ENCODE measurements at places on chromosomes 11 and 22. TPM values are rescaled to one million over a fixed set of nuclear protein-coding genes. Genes with fewer than 3 reads are reported as not detected.

The SLC22A9 gene
- not detected for total RNA-seq

The SLC22A6 gene
- total RNA-seq: not detected

DNA sequence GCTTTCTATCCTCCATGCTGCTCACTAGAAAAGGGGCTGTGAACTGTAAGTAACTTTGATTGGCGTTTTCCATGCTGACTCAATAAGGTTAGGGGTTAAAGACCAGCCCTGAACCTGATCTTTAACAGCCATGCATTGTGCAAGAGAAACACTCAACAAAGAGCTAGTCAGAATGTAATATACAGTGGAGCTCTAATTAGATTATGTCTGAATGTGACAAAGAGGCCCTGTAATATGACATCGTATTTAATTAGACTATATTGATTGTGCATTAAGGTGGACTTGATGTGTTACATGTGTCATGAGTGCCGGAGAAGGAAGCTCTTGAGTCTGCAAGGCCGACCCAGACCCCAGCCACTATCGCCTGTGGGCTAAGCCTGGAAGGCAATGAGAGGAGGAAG is 70.5 kb downstream of the PKNOX2 start:
- H3K27ac ChIP-seq: no peak overlapping the region
- no peaks in the 10 kb centered on the region for H3K27me3 ChIP-seq
- no peaks in the 10 kb centered on the region for H3K36me3 ChIP-seq
- H3K4me3 ChIP-seq: no peak overlapping the region

DNA sequence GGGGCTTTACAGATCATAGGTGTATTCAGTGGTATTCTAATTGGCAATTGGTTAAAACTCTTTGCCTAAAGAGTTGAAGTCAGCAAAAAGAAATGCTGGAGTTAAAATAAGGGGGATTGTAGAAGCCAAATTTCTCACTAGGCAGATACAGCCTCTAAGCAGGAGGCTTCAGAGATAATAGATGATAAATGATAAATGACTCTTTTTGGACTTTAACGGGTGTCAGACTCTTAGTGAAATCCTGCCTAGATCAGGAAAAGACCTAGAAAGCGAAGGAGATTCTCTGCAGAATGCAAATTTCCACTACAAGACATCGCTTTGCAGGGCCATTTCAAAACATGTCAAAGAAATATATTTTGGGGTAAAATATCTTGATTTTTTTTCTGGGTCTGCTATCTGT is 182.8 kb downstream of the FAM76B start:
- H3K27ac ChIP-seq: no peak overlapping the region
- no peak for DNase-seq
- no peaks in the 10 kb centered on the region for H3K4me1 ChIP-seq

DNA sequence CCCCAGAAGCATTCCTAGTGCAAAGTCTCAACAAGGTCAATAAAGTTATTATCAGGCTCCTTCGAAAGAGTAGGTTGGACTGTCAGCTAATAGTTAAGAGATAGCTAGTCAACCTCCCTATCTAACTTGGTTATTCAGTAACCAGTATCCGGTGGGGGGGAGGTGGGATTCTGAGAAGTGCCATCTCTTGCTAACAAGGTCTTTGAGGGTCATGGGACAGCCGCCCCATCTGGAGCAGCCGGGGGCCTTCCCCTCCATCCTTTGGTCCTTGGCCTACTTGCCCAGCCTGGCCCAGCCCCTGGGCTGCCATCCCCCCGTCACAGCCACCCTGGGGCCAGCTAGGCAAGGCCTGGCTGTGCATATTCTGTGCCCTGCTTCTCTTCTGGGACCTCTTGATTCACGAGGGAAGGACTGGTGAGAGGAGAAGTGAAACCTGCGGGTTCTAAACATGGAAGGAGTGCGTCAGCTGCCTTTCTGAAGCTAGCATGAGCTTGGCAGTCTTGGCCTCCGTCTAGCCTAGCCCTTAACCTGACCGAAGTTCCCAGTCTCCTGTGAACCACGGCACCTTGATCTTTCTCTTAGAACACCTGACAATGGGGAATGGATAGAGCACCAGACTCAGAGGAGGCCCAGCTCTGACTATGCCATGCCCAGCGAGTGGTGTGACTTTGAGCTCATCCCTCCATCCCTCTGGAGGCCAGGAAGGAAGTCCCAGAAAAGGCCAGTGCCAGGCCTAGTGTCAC is 9.3 kb downstream of the SLC37A2 start:
- H3K4me3 ChIP-seq: no peak overlapping the region
- H3K27me3 ChIP-seq: no peaks in the 10 kb centered on the region
- H3K36me3 ChIP-seq: no peaks in the 10 kb centered on the region
- H3K27ac ChIP-seq: no peak overlapping the region
- no peak for DNase-seq
- no peaks in the 10 kb centered on the region for H3K4me1 ChIP-seq

DNA sequence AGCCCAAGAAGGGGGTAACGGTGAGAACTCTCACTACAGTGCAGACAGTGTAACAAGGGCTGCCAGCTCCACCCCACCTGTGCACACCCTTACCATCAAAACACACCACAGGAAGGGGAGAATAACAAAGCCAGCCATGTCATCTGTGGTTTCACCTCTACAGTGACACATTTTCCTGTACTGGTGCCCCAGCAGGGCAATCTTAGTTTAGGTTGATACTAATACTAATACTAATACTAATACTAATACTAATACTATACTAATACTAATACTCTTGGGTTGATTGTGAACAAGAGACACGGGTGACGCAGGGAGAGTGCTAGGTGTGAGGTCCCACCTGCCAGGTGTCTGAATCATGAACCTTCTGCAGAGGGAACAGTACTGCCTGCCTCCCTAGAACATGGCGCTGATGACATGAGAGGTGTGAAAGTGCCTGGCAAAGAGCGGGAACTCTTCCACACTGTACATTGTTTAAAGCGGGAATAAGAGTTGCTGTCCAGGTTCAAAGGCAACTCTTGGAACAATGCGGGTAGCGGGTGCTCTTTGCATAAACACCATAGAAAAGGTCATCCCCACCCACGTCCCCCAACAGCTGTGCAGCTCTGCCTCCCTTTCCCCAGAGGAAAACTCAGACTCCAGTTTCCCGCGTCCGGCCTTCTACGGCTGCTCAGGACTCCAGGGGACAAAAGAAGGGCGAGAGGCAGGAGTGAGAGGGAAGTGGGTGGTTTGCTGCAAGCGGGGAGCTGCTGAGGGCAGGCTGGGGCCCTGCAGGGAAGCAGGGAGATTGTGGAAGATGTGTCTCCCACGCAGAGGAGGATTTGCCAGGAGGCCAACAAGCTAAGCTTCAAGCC is 25.0 kb upstream of the TMPRSS4 start:
- peaks cover 63% of the 10 kb centered on the region for H3K4me1 ChIP-seq
- H3K4me3 ChIP-seq: peak overlapping the region; percentile 44
- peak; percentile 55 for DNase-seq

DNA sequence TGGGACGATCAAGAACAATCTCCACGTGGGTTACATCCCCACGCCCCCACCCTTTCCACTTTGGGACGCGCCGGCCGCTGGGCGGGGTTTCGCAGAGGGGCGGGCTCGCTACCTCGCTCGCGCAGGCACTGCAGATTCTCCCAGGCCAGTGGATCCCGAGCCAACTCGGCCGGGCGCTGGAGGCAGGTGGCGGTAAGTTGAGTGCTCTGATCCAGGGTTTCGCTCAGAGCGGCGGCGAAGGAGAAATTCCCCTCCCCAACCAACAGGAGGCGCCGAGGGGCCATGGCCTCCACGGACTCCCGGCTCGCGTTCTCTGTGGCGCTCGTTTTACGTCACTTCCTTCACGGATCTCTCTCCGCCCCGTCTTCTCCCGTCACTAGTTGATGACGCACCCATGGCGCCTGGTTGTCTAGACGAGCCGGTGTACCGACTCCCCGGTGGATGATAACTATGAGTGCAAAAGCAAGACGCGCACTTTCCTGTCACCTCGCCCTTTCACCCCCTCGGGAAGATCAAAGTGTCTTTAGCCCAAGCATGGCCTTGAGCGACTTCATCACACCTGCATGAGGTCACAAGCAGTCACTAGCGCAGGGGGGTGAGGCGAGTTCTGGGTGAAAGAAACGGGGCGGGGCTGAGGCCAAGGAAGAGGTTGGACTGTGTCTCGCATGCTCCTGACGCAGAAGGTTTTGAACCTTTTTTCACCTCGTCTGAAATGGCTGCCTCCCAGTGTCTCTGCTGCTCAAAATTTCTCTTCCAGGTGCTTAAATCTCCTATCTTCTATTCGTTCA is at the start of the genes CFAP68 and FDXACB1:
Gene CFAP68 (plus strand): TSS at position 693 of the 788 bp plus-strand sequence. CDS start 20 bp downstream, at position 713.
Gene FDXACB1 (minus strand): TSS at position 317 of the 788 bp plus-strand sequence. CDS start 33 bp downstream, at position 284.
- DNase-seq: peak; percentile 93
- H3K27me3 ChIP-seq: no peaks in the 10 kb centered on the region
- H3K4me3 ChIP-seq: peak within 1 kb of the TSS; percentile 84
- peaks cover 18% of the 10 kb centered on the region for H3K4me1 ChIP-seq

- H3K4me3 ChIP-seq: no peak overlapping the region
- H3K36me3 ChIP-seq: no peaks in the 10 kb centered on the region
- no peaks in the 10 kb centered on the region for H3K4me1 ChIP-seq
- no peak for DNase-seq
- no peak overlapping the region for H3K27ac ChIP-seq
Measured at GRCh38 chr11:128947773-128948172, 5.1 kb upstream of the TP53AIP1 start.

DNA sequence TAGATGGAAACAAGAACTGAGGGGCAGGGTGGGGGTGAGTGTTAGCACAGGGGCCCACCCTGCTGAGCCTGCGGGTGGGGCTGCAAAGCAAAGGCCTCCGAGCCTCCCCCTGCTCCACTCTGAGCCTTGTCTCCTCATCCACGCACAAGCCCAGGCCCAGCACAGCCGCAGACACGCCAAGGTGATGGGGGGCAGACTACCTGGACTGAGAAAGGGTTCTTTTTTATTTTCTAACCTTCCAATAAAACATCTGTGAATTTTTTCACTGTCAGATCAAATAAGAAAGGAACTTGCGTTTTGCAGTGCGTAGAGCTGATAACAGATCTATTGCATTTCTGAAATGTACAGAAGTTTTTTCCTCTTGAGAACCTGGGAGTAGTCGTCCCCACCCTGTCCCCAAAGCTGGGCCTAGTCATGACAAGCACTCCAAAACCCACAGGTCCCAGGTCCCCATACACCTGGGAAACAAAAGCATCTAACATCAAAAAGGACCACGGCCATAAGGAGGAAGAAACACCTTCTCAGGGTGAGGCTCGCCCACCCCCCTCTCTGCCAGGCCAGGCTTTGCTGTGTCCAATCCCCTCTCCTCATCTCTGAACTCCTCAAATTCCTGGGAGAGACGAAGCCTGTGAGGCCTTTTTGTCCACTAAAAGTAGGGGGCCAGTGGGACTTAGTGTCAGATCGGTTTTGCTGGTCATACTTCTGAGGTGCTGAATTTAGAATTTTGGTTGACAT is 22.7 kb upstream of the CD5 start:
- DNase-seq: no peak
- no peaks in the 10 kb centered on the region for H3K27me3 ChIP-seq
- H3K4me3 ChIP-seq: peak overlapping the region; percentile 59
- no peaks in the 10 kb centered on the region for H3K36me3 ChIP-seq
- peaks cover 80% of the 10 kb centered on the region for H3K4me1 ChIP-seq

GRCh38 chr11:98587884-98588283 is 432.9 kb upstream of the CNTN5 start:
- H3K4me3 ChIP-seq: no peak overlapping the region
- no peaks in the 10 kb centered on the region for H3K36me3 ChIP-seq
- H3K4me1 ChIP-seq: no peaks in the 10 kb centered on the region
- no peaks in the 10 kb centered on the region for H3K27me3 ChIP-seq
- no peak for DNase-seq

DNA sequence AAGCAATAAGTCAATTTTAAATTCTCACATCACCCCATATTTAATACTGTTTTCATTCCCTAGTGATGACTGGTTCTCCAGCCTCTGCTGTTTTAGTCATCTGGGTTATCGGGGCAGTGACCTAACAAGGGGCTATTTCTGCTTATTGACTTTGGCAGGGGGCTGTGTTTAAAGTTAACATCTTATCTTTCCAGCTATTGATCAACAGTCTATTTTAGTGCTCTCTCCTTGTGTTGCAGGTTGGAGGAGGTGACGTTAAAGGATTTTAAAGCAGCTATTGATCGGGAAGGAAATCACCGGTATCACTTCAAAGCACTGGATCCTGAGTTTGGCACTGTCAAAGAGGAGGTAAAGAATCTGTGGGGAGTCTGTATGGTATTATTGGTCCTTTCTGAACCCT is 7.7 kb upstream of the DLAT start:
- no peaks in the 10 kb centered on the region for H3K4me1 ChIP-seq
- H3K4me3 ChIP-seq: no peak overlapping the region
- no peaks in the 10 kb centered on the region for H3K27me3 ChIP-seq
